ENCODE measurements at places on chromosomes 4 and X.

DNA sequence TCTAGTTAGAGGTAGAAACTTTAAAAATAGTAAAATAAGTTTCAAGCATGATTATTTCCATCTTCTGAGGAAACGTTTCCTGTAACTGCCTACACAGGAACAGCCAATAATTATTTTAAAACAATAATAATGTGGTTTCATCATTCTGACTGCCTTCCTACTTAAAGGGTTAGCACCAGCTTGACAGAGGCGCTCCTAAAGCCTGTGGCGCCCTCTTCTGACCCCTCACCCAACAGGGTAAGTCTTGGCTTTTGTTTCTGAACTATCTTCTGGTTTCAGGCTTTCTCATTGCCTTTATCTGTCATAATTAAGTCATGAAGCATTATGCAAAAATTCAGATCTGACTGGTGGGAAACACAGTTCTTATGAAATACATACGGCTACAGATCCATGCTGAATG, 96.7 kb downstream of the ITM2A start:
- DNase-seq: peak; percentile 38

DNA sequence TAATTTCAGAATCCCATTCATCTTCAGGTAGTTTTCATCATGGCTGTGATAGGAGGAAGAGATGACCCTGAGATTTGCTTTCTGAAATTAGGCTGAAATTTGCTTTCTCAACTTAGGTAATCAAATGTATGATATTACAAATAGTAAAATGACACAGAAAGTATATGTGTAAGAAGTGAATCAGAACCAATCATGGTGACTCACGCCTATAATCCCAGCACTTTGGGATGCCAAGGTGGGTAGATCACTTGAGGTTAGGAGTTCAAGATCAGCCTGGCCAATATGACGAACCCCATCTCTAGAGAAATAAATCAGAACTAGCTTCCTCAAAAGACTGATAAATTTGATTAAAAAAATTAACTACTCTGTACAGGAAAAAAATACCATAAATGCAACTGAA, 555.4 kb downstream of the STPG2 start:
- DNase-seq: no peak

DNA sequence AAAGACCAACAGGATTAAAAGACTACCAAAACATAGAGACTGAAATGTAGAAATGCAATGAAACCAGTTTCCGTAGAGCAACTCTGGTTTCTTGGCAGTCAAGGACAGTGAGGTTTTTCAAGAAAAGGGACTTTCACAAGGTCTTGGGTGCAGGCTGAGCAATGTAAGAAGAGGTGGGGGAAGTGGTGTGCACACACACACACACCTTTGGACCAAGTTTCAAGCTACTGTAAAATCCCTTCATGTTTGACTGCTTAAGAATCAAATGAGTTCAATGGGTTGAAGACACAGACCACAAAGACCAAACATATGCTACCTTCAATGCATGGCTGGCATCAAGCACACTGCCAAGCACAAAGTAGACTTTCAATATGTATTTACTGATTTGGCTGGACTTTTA, 17.8 kb upstream of the MCF2 start:
- DNase-seq: no peak

DNA sequence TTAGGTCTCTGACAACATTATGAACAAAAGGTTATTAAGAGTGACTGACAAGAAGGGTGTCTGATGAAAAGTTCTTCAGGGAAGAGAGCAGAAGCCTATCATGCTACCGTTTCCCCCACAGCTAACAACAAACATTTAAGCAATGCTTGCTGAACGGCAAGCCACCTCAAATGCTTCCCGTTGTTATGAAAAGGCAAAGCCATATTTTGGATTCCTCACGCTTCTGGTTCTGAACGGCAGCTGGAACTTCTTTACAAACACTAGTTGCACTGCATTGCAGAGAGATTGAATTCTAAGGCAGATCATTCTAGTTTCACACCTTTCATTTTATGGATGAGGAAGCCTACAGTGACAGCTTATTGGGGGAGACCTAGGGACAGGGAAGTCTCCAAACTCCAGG, 48.6 kb upstream of the NAP1L5 start:
- no peak for DNase-seq

GRCh38 chr4:156734965-156735895, 236.4 kb downstream of the PDGFC start:
- DNase-seq: no peak

GRCh38 chrX:10725071-10725470, 104.7 kb upstream of the MID1 start:
- DNase-seq: peak; percentile 1

DNA sequence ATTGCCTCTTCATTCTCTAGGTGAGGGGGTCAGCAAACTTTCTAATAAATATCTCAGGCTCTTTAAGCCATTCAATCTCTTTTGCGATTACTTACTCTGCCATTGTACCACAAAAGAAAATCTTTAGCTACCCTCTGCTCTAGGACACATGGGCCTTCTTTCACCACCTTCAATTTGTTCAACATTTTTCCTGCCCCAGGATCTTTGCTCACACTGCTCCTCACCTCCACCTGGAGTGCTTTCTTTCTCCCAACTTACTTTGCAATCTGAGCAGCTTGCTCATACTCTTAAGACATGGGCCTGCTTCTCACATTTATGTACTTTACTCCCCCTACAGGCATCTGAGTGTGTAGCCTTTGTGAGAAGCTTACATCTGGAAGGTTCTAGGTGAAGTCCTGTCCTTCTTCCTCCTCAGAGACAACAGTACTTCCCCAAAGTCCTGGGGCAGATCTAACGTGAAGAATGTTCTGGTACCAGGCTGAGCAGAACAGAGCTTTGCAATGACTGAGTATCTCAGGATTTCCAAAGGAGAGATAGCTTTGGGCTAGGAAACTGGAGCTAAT, 55.0 kb upstream of the PRDM5 start:
- peak; percentile 30 for DNase-seq

DNA sequence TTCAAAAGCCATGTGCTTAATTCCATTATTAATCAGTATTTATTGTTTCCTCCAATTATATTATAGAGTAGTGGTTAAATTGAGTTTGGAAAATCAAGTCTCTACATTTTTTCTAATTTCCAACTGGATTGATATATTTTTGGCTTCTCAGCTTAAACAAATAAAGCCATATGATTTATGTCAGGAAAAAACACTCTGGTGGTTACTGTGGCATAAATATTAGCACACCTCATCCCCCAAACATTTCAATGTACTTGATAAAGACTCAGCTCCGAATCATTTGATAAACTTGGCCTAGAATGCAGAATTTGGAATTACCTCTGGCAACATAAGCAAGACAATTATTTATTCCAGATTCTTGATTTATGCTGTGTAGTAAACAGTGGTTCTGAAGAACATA, 2313.8 kb downstream of the ARAP2 start:
- no peak for DNase-seq

- no peak for DNase-seq
Observed at GRCh38 chr4:174383783-174384182, 100.1 kb downstream of the CEP44 start.

GRCh38 chr4:128649161-128649560, 160.3 kb upstream of the JADE1 start:
- no peak for DNase-seq

- no peak for DNase-seq
Observed at GRCh38 chr4:79247695-79248394, 78.0 kb downstream of the NAA11 start.

DNA sequence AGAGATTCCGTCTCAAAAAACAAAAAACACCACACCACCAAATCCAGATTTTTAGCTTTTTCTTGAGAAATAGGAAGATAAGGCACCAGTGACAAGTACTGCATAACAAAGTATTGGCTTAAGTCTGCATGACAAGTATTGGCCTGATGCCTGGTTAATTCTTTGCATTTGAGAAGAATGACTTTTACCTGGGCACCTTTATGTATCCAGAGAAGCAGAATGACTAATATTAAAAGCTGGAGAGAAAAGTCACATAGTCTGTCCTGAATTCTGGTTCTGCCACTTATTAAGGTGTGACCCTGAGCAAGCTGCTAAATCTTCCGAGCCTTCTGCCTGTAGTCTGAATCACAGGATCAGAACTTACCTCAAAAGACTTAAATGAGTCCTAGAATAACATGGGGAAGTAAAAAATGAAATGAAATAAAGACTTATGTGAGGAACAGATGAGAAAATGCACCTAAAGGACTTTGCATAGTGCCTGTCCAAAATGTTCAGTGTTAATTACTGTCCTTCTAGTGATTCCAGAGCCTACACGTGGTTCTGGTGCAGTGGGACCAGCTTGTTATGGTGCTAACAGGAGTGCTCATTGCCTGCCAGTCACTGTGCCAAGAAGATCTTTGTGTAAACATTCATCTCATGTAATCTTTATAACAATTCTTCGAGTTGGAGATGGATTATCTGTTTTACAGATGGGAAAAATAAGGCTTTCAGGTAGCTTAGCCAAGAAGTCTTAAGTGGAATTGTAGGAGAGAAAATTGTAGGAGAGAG, 31.6 kb downstream of the UGDH start:
- no peak for DNase-seq

DNA sequence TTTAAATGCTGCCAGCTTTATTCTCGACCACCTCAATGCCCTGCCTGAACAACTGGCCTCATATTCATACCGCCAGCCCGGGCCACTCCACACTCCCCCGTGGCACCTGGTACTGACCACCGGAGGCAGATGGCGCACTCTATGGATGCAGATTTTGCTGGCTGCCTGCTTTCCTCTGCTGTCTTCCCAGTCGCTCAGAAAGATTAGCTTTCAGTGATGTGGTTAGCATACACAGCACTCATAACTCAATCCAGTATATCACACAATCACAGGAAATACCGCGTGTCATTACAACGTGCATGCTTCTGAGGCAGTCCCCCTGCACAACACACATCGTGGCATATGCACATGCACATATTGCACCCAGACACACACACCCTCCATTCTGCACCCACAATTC, 147.2 kb upstream of the BCOR start:
- DNase-seq: no peak

- DNase-seq: no peak
Observed at GRCh38 chrX:55451626-55451989, 319 bp upstream of the MAGEH1 start.

DNA sequence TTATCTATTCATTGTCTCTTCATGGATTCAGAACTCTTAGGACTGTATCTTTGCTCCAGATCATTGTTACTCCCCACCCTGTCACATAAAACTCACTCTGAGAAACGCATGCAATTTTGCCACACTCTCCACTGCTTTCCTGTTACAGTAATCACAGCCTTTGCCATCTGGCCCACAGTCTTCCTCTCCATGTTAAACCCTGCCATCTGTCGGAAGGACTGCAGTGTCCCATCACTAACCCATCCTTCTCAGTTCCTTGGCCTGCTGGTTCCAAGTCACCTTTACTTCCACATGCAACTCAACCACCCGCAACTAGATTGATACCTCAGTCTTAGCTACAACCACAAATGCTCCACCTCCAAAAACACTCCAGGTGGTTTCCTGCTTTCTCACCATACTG, 308.7 kb upstream of the FAM241A start:
- DNase-seq: no peak

GRCh38 chr4:7430965-7431695, 3.6 kb downstream of the PSAPL1 start:
- no peak for DNase-seq

GRCh38 chr4:182337366-182337765, 94.2 kb downstream of the TENM3 start:
- no peak for DNase-seq

GRCh38 chrX:69034451-69034850, 130.8 kb downstream of the PJA1 start:
- no peak for DNase-seq

GRCh38 chr4:24569662-24570061, 14.7 kb downstream of the DHX15 start:
- DNase-seq: no peak

DNA sequence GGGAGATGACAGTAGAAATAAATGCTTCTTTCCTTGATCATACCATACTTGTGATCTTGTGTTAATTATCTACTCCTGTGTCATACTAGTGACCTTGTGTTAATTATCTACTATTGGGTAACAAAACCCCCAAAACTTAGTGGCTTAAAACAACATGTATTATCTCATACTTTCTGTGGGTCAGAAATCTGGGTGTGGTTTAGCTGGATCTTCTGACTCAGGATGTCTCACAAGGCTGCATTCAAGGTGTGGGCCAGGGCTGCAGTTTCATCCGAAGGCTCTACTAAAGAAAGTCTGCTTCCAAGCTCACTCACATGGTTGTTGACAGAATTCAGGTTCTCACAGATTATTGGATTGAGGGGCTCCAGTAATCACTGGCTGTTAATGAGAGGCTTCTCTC, 70.3 kb upstream of the NDP start:
- DNase-seq: no peak

DNA sequence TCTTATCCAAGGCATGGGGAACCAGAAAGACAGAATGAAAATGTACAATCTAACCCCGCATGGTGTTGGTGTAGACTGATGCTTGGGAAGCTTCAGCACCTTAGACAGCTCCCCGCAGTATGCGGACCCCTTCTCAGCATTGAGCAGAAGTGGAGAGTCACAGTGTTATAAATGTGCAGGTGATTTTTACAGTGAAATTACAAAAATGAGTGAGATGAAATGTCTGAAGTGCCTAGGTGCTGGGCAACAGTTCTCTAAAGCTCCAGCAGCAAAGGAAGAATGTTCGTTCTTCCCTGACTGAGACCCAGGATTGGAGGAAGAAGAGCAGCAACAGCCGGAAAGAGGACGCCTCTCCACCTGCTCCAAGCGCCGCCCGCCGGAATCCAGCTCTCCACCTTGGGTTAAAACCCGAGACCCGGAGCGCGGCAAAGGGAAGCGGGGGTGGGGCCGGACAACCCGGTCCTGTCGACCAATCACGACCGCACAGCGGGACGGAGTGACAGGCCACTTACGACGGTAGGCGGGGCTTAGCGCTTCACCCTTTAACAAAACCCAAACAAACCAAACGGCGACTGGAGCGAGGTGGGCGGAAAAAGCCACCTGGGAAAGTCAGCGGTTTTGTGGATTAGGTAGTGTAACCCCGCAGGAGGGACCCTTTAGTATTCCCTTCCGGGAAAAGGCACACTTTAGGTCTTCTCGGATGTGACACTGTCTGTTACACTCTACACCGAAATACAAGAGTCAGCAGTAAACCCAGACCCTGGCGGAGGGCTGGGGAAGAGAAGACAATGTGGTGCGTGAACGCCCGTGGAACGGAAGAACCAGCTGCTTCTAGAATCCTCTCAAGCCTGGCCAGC, at the start of gene GLRA3:
GLRA3 (minus strand) TSS at position 403 of the 857 bp plus-strand sequence. CDS start 436 bp downstream, outside the sequence.
- peak; percentile 4 for DNase-seq

GRCh38 chrX:47530049-47530448, 31.0 kb upstream of the ARAF start:
- DNase-seq: peak; percentile 61

- no peak for DNase-seq
Observed at GRCh38 chrX:25536307-25536970, 520.7 kb upstream of the ARX start.
